ENCODE measurements at places on chromosomes 3 and 15.

- no peak for DNase-seq
Measured at GRCh38 chr15:92971713-92972112, 71.6 kb downstream of the CHD2 start.

DNA sequence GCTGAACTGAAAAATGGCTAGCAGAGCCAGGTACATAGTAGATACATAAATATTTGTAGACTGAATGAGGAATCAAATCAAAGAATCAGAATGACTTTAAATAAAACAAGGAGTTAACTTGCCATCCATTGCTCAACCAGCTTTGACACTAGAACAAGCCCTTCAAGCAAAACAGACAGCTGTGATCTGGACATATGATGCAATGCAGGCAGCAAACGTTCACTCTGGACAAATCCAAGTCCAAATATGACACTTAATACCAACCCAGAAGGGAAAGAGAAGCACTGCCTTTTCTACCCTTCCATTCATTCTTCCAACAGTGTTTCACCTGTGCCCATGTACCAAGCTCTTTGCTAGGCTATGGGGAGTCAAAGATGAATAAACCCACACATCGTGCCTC, 4.5 kb downstream of the THRB start:
- no peak for DNase-seq

GRCh38 chr3:108486338-108486737, 24.1 kb downstream of the MYH15 start:
- DNase-seq = no peak

- no peak for DNase-seq
Measured at GRCh38 chr15:39819533-39819932, 36.9 kb upstream of the FSIP1 start.

DNA sequence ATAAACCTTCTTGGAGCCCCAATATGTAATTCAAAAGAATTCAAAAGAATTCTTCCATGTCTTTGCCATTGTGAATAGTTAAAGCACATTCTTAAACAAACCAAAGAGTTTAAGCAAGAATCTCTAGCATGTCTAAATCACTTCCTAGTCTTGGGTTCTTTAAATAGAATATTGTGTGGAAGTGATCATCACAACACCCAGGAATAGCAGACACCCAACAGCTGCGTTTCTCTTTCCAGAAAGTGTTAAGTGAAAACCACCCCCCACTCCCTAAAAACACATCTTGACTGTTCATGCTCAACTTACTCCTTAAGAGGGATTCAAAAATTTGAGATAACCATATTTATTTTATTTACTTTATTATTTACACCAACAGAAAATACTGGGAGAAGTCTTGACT, 24.1 kb upstream of the CAPN7 start:
- DNase-seq = no peak

GRCh38 chr3:77324105-77324504, 284.2 kb downstream of the ROBO2 start:
- DNase-seq = no peak

GRCh38 chr3:168620854-168621253, 525.1 kb upstream of the GOLIM4 start:
- no peak for DNase-seq

- no peak for DNase-seq
Measured at GRCh38 chr15:29266052-29266582, 3.5 kb downstream of the NSMCE3 start.

DNA sequence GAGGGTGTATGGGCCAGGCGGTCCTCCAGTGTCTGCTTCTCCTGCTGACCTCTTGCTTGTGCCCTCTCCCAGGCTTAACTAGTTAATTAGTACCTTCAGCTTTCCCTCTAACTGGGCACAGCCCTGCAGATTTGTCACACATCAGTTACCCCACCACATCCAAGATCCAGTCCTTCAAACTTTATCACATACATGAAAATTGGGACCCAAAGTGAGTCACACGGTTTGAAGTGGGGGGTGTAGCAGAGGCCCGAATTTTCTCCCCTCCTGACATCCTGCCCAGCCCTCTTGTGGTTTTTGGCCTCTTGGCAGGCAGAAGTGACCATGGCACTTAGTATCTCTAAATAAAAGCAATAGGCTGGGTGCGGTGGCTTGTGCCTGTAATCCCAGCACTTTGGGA, 3.9 kb downstream of the MAPKAPK3 start:
- no peak for DNase-seq

GRCh38 chr3:151301787-151302186, 14.8 kb downstream of the GPR87 start:
- no peak for DNase-seq

GRCh38 chr3:110344897-110345767, 726.5 kb upstream of the NECTIN3 start:
- DNase-seq = peak; percentile 47

GRCh38 chr3:37628711-37629301, 232.9 kb upstream of the CTDSPL start:
- DNase-seq = no peak
